H1 (cell line): ENCODE measurements at places on chromosomes 3 and 15. TPM values are rescaled to one million over a fixed set of nuclear protein-coding genes. Genes with fewer than 3 reads are reported as not detected.

Gene EMC7
- total RNA-seq, result 39.0 TPM in 2 replicates

Gene SPATA12
- 0.19 and 0.34 TPM in 2 replicates for total RNA-seq

Gene KLHL6
- not detected in 2 replicates for total RNA-seq

Gene FANCD2
- total RNA-seq, result 74.0 and 77.8 TPM in 2 replicates

Gene CYP1A1
- 0.11 and 0.35 TPM in 2 replicates for total RNA-seq

- peak; percentile 63 for DNase-seq
Measured at GRCh38 chr3:79086514-79086913, 681.3 kb downstream of the ROBO1 start.

DNA sequence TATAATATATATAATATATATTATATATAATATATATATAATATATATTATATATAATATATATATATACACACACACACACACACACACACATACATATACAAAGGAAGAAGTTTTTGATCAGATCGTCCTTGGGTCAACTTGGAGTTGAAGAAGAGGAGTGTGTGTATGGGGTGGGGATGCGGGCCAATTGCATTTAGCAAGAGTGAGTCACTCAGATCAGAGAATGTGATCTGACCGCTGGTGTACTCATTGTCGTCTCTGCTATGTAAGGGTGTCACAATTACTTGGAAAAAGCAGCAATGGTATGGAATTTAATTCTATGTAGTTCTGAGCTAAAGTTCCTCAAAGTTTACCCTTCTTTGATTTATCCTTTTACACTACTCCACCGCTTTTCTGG, 4.6 kb upstream of the VGLL3 start:
- DNase-seq, result no peak

- no peak for DNase-seq
Measured at GRCh38 chr3:53181024-53181371, 20.0 kb downstream of the PRKCD start.

- no peak for DNase-seq
Measured at GRCh38 chr3:104428337-104428925, 938.3 kb upstream of the ALCAM start.

- DNase-seq, result no peak
Measured at GRCh38 chr3:29610781-29611180, 329.9 kb downstream of the RBMS3 start.

- no peak for DNase-seq
Measured at GRCh38 chr15:31814082-31814481, 216.2 kb upstream of the CHRNA7 start.
